Endodermal cell (in vitro differentiated cells): ENCODE measurements at places on chromosomes 6 and 20. TPM values are rescaled to one million over a fixed set of nuclear protein-coding genes. Genes with fewer than 3 reads are reported as not detected.

The TRIM15 gene
- not detected in 3 replicates for total RNA-seq

- H3K4me3 ChIP-seq: no peak overlapping the region
- no peak overlapping the region for H3K27ac ChIP-seq
- no peaks in the 10 kb centered on the region for H3K27me3 ChIP-seq
- no peak for DNase-seq
- H3K4me1 ChIP-seq: peaks cover 5% of the 10 kb centered on the region
- H3K36me3 ChIP-seq: no peaks in the 10 kb centered on the region
Observed at GRCh38 chr6:78117966-78118365, 465.1 kb downstream of the MEI4 start.

The PRDM13 gene
- total RNA-seq: not detected in 3 replicates

GRCh38 chr6:117513778-117514365 is 31.4 kb downstream of the DCBLD1 start:
- peaks cover 4% of the 10 kb centered on the region for H3K4me1 ChIP-seq
- H3K27me3 ChIP-seq: no peaks in the 10 kb centered on the region
- no peak overlapping the region for H3K4me3 ChIP-seq
- no peak overlapping the region for H3K27ac ChIP-seq
